Fibroblast of skin of scalp (primary cell): ENCODE measurements at places on chromosomes 1 and 21.

DNA sequence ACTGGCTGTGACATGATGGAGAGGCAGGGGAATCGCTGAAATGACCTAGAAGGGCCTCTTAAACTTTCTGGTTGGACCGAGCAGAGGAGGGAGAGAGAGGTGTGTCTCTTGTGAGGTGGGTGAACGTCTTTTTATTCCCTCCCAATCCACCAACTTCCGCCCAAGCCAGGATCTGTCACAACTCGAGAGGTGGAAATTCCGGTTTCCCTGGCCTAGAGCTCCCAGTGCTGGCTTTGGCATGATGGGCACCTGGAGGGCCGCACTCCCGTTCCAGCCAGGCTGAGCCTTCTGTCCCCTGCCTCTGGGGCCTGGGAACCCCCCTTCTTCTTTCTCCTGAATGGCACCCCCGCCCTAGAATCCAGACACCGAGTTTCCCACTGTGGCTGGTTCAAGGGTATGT lies at the start of gene SEMA4A:
Gene SEMA4A, plus strand, starts transcription at position 224 of the 400 bp plus-strand sequence. CDS start 994 bp downstream, outside the sequence.
- no peak for DNase-seq

DNA sequence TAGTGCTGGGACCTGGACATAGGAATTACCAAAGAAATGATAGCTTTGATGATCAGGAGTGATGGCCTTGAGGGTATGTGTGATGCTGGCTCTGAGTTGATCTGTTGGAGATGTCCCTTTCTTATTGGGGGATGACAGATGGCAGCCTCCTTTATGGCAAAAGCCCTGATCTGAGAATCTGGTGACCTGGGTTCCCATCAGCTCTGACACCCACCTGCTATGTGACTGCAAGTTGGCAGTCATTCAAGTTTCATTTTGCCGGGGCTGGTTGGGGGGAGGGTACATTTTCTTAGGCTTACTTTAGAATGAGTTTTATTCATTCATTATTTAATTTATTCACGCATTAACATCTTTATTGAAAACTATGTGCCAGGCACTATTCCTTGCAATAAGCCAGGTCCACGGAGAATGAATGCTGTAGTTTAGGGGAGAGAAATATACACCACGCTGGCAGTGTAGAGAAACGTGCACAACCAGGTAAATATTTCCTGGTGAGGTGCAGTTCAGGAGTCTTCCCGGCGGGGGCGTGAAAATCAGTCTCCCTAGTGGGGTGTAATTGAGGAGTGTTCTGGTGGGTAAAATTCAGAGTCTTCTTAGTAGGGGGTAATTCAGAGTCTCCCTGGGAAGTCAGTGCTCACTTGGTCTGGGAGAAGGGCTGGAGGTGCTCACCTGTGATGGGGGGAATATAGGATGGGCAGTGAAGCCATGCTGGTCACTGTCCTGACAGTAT lies 401.3 kb downstream of the CAMTA1 start:
- DNase-seq: no peak

DNA sequence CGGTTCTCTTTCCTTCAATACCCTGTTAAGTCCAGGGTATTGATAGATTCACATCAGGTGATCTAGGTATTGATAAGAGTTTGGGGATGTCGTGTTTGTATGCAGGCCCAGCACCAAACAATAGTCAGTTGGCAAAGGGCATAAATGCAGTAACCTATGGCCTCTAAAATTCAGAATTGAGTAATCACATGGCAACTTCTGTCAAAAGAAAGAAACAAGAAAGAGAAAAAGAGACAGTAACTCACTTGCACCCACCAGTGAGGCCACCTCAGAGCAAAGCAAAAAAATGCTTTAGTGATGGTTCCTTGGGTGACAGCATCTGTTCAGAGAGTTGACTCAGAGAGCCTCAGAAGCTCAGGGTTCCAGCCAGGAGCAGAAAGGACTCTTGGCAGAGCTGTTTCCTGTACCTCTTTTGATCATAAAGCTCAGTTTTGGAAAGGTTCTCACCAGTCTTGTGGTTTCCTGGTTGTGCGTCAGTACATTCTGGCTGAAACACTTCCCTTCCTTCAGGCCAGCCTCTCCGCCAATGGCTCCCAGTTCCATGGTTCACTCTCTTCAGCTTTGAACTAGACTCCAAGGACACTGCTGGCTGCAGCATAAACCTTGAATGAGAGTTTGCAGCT lies 70.1 kb upstream of the GORAB start:
- DNase-seq: peak; percentile 70

- DNase-seq: no peak
Measured at GRCh38 chr21:14685568-14685967, 139.5 kb upstream of the SAMSN1 start.

GRCh38 chr1:175158170-175158591 lies 34.4 kb downstream of the KIAA0040 start:
- no peak for DNase-seq

GRCh38 chr1:165496501-165496900 lies 47.3 kb upstream of the LRRC52 start:
- peak; percentile 56 for DNase-seq

DNA sequence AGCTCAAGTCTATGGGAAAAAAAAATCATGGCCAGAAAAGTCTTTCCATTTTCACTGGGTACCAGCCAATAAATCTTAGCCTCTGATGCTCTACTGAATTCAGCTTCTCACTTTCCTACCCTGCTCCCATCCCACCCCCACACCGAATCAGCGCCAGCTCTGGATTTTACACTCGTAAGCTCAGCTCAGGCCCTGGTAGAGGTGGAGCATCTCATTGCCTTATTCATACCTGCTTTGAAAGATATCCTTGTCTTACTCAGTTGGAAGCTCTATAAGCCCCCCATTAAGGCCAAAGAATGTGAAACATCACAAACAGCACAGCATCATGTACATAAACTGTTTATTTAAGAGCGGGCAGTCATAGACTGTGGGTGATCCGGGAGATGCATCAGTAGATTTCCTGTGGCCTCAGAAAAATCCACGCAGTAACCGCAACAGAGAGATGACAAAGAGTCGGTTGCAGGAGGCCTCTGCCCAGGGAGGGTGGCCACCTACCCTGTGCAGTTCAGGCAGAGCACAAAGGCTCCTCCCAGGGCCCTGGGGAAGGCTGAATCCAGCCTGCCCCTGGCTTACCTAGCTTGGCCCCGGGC lies 36.4 kb upstream of the ETS2 start:
- DNase-seq: peak; percentile 87

- DNase-seq: no peak
Measured at GRCh38 chr21:41665766-41666595, 100.9 kb downstream of the RIPK4 start.

DNA sequence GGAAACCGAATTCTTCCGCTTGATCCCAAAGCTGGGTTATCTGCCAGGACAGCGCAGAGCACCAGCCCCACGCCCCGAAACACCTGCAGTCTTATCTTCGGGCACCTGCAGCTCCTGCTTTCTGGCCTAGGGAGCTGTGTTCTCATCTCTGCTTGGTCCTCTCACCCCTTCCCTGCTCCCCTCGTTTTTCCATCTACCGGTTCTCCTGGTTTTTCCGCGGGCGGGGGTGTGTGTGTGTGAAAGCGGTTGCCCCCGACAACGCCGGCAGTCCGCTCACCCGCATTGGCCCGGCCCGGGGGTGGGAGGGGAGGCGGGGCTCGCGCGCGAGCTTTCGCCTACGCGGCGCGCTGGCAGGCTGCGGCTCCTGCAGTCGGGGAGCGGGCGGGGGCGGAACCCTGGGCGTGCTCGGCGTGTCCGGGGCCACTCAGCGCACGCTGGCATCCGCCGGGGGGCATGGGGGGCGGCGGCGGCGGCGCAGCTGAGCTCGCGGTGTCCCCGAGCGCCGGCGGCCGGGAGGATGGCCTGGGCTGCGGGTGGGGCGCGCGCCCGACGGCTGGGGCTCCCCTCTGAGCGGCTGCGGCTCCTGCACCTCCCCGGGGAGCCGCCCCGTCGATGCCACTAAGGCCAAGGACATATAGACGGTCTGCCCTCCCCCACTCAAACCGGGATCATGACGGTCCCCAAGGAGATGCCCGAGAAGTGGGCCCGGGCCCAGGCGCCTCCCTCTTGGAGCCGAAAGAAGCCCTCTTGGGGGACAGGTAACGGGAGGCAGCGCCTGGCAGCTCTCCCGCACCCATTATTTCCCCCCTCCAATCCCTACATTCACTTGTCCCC lies 3.2 kb downstream of the ATP8B2 start:
- peak; percentile 77 for DNase-seq

DNA sequence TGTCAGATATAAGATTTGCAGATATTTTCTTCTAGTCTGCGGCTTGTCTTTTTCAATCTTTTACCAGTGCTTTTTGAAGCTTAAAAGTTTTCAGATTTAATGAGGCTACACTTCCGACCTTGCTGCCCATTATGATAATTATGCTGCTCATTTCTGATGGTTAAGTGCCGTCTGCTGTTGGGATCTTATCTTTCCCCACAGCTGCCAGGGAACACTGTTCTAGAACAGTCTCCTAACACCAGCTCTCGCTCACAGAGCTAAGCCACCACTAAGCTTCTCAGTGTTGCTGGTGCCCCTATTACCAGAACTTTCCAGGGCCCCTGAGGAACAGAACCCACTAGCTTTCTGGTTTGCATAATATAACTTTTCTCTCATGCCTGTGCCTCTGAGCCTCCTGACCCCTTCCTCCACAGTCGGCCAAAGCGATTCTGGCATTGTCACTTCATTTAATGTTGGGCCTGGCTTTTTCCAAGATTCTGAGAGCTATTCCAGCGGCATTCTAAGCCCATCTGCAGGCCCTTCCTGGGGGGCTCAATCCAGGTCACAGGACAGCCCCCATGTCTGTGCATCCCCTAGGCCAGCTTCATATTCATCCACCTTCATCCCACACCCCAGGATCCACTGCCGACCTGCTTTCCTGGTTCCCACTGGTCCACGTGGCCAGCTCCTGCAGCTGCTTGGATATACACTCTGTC lies 237.0 kb downstream of the PTPRU start:
- DNase-seq: no peak

GRCh38 chr1:5200006-5200405 lies 545.6 kb downstream of the AJAP1 start:
- DNase-seq: no peak

DNA sequence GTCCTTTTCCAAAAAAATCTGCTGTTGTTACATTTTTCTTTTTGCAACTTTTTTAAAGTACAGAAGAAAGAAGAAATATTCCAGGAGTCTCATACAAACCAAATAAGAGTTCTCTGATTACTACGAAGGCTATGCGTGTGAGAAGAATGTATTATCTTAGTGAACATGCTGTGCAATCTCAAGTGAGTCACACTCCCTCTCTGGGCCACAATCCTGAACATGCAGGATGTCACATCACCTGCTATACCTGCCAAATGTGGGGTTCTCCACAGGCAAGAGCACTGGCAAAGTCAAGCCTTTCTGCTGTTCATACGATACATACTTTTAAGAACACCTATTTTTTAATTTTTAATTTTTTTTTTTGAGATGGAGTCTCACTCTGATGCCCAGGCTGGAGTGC lies 21.7 kb upstream of the TRIM63 start:
- DNase-seq: no peak

- no peak for DNase-seq
Measured at GRCh38 chr21:15164678-15165303, 100.0 kb upstream of the NRIP1 start.

- DNase-seq: no peak
Measured at GRCh38 chr1:214537219-214537618, 14.2 kb downstream of the PTPN14 start.

DNA sequence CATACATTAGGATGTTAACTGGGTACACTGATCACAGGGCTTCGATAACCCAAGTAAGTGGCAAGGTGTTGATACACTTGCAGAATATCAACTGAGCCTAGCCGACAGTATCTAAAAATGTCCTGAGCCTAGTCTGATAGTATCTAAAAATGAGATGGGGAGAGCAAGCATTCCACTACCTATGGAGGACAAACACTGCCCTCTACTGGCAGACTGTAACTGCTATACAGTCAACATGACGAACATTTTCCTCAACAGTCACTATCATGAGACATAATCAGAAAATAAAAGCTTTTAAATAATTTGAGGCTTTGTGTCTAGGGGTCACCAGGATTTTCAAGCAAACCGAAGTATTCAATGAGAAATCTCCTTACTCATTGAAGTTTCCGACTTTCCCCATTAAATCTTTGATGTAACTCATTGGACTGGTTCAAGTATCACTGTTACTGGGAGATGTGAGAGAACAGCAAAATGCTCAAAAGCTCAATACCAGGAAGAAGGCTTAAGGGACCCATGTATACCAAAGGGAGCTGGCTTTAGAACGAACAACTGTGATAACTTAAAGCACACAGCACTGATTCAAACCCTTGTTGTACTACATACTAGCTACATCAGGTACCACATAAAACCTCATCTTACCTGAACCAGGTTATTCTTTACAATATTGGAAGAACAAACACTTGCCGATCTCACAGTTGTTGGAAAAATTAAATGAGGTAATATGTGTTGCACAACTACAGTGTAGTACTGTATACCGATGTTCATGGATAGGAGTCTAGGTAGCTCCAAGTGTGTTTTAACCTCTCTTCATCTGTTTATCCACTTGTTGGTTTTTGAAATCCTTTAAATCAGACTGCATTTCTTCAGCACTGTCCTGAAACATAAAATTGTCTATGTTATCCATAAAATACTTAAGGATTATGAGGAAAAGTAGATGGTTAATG lies 31.1 kb upstream of the SLC45A3 start:
- peak; percentile 75 for DNase-seq

DNA sequence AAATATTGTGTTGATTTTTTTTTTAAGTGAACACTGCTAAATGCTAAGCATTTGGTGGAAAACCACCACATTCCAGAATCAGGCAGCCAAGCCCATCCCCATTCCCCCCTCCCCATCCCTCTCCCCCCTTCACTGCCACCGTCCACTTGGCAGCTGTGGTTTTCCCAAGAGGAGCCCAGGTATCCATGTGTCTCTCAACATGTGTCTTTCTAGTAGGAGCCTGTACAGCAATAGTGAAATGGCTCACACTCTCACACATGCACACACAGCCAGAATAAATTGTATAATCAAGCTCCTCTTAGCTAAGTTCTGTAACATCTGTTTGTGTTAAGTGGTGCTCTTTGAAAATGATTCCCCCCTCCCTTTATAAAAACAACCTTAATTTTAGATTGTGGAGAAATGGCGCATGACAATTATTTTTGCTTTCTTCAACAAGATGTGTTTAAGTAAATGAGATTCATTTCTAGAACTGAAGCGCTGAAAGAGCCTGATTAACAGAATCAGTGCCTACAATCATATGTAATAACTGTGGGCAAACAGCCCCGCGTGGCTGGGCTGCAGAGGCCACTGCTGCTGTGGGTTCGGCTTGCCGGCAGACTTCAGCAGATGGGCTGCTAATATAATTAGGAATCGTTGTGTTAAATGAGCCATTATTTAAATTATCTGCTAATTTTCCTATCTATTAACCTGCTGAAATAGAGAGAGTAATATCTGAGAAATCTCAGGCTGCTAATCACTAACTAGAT lies 43.3 kb downstream of the BACE2 start:
- no peak for DNase-seq

DNA sequence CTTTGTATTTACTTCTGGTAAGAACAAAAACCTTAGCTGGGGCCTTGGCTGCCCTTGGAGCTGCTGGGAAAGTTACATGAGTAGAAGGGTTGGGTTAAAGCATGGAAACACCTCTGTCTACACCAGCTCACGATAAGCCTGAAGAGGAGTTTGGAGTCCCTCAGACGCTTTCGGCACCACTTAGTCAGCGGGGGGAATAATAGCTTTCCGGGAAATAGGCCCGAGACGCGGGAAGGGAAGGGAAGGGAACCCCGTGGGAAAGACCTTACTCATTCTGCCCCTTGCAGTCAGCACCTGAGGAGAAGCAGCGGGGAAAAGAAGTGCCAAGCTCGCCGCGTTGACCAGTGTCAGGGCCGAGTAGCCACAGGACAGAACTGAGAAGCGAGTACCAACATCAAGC lies 66.4 kb upstream of the PDE9A start:
- DNase-seq: no peak
